Stimulated activated CD8-positive, alpha-beta memory T cell treated with anti-CD3 and anti-CD28 coated beads, Interleukin-15, amount 100 ng/mL, for 1 hour (primary cell): ENCODE measurements at places on chromosomes 2 and 18.
A peak's percentile ranks its signal among the peaks of the same experiment; 100 is the strongest.

- no peak for DNase-seq
These were observed 168.6 kb downstream of the HDAC4 start for GRCh38 chr2:239232195-239232578.

GRCh38 chr2:213057977-213058376 is 93.4 kb downstream of the IKZF2 start:
- no peak for DNase-seq

- no peak for DNase-seq
These were observed 456.7 kb downstream of the NRXN1 start for GRCh38 chr2:50575232-50575631.

DNA sequence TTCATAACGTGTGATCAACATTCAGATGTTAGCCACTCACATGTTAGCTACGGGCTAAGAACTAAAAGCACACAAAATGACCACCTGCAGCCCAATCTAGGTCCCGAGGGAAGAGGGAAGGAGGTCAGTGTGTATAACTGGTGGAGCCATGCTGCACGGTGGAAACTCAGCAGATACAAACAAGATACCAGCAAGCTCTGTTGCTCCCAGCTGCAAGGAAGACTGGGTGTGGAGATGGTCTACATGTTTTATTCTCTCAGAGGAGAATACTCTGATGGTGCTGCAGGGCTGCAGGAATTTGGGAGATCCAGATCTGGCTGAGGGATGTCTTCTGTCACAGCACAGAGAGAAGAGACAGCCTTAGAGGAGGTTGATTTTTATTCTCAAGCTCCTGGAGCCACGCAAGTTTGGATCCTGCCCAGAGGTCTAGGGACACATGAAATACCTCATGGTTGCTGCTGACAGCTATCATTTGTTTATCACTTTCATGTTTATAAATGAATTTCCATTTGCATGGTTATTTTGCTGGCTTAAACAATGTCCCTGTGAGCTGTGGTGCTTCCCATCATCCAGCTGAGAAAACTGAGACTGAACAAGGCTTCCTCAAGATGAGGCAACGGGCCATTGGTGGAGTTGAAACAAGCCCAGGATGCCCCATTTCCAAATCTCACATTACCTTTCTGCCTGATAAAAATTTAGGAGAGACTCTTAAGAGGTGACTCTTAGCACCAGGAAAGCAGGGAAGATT is 30.9 kb downstream of the RNF144A start:
- DNase-seq: no peak

DNA sequence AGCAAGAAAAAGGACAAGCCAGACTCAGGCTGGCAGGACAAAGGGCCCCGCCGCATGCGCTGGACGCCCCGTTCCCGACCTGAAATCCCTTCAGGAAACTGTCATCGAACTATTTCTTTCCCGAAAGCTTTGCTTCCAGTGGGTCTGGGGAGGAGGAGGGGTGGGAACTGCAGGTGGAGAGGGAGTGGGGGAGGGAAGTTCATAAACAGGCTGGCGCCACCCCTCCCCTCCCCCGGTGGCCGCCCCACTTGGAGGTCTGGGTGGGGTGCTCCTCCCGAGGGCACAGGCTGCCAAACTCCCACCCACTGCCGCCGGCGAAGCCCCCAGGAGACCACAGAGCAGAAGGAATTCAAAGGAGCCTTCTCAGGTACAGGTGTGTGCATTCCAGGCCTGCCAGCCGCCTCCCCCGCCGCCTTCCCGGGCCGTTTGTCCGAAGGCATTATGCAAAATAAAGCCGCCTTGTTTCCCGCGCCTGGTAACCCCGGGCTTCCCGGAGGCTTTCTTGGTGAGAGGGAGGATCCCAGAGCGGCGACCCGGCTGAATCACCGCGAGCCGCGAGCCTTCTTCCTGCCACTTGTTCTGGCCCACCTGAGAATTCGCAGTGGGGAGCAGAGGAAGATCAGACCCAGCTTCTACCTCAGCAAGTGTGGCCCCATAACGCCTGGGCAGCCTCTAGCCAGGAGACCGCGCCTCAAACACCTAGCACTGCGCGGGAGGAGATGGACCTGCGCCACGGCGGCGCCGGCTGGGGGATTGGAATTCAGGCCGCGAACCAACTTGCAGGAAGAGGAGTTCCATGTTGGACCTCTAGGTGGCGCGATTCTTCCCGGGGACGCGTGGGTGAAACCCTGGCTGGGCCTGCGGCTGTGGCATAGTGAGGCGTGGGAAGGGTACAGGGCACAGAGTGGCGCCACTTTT is 101.9 kb downstream of the FOXI3 start:
- peak; percentile 50 for DNase-seq

- no peak for DNase-seq
These were observed 30.8 kb downstream of the ZNF892 start for GRCh38 chr2:95238131-95238530.

DNA sequence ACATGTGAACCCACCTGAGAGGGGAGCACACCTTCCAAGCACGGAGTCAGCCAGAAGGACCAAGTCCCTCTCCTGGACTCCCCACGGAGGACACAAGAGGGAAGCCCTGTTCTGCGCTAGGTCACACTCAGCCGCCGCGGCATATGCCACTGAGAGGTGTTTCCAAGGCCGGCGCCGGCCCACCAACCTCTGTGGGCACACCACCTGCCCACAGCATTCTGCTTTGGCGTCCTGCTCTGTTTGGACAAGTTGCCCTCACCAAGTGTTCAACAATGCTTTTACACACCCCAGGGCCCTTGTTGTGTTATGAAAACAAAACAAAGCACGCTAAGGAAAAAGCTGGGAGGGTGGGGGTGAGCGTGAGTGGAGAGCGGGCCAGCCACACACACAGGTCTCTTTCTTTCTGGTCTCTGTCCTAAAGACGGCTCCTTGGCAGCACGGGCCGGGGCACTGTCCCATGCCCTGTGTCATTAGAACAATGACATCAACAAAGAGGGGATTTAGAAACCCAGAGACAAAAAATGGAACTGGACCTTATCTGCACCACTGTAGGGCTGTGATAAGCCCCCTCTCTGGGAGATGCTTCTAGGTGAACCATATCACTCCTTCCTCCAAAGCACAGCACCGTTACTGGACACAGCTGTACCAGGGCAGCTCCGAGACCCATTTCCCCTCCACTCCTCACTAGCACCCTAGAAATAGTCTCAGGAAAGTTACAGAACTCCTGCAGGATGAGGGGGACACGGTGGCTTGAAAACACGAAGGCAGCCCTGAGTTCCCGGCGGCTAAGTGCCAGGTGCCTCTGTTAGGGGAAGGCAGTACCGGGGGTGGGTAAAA is 17.0 kb downstream of the SMAD7 start:
- DNase-seq: no peak

- DNase-seq: no peak
These were observed 39.8 kb downstream of the TMEM18 start for GRCh38 chr2:637406-637776.

- peak; percentile 22 for DNase-seq
These were observed 221.3 kb downstream of the BCL2 start for GRCh38 chr18:63098018-63098981.

- no peak for DNase-seq
These were observed 41.4 kb downstream of the KLHL29 start for GRCh38 chr2:23426263-23426905.

GRCh38 chr2:43139996-43140621 is 86.3 kb downstream of the ZFP36L2 start:
- DNase-seq: no peak

DNA sequence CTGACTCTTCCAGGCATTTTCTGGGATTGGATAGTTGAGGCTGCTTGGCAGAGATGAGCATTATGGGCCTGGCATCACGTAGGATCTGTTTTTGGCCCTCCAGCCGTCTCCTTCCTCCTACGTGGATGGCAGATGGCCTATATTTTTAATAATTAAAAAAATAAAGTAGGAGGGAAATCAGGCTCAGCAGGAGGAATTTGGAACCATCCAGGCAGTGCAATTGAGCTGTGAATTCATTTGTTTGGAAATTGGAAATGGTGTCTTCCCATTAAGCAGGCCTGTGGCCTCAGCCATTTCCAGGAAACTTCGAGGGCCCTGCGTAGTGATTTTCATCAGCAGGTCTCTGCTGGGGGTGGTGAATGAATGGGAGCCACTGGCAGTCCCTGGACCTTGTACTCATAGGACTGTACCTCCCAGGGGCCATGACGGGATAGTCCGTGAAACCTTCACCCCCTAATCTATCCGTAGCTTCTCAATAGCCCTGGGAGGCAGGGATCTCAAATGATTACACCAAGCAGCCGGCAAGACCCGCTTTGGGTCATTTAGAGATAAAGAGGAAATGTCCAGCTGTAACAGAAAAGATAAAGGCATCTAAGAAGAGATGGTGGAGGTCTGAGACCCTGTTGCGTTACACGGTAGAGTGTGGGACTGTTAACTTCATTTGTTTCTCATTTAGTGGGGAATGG is 73.1 kb upstream of the TNP1 start:
- DNase-seq: no peak

DNA sequence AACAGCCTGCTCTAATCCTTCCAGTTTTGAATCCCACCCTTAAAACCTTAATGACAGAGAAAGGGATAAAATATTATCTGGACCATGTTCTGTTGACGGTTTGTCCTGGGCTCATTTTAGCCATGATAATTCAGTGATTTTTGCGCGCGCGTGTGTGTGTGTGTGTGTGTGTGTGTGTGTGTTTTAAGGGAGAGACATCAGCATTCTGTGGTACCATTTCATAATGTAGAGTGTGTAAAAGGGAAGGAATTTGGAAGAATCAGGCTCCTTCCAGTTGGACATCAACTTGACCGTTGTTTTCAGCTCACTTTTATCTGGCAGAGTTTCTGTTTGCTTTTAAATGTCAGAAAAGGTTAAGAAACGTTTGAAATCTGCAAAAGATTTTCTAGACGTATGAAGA is 535.5 kb downstream of the TNS1 start:
- no peak for DNase-seq

DNA sequence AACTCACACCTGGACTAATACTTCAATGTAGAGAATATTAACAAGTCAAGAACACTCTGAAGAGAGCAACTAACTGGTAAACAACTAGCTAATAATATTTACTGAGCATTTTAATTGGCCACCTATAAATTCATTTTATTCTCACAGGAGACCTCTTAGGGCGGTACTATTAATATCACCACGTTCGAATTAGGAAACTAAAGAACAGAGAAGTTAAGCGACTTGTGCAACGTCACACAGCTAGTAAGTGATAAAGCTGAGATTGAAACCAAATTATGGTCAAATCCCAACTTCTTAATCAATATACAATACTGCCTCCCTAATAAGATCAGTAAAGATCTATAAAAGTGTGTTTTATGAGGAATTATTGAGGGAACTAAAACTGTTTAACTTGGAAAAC is 1034.3 kb upstream of the POU3F3 start:
- no peak for DNase-seq

GRCh38 chr2:150417278-150417677 is 70.2 kb downstream of the RND3 start:
- no peak for DNase-seq

GRCh38 chr2:238441262-238442114 is 14.8 kb downstream of the ASB1 start:
- DNase-seq: no peak

- no peak for DNase-seq
These were observed 51.4 kb upstream of the RIOK3 start for GRCh38 chr18:23401400-23402347.

GRCh38 chr2:10798783-10799182 is 13.8 kb downstream of the PDIA6 start:
- DNase-seq: no peak

- no peak for DNase-seq
These were observed 262.3 kb downstream of the TRIB2 start for GRCh38 chr2:12979066-12979465.

GRCh38 chr2:218228366-218229090 is 11.5 kb downstream of the ARPC2 start:
- no peak for DNase-seq

DNA sequence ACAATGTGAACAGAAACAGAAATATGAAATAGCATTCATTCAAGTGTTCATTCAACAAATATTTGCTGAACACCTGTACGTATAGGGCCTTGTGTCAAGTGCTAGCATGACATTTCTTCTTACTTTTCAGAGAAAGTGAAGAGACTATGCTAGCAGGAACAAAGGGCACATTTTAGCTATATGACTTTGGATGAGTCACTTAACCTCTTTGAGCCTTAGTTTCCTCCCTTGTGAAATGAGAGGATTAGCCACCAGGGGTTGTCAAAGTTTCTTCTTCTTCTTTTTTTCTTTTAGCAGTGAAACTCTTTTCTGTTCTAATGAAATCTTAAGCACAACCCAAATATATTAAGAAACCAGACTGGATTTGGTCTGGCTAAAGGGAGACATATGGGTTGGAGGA is 53.1 kb downstream of the FIGN start:
- DNase-seq: no peak

- no peak for DNase-seq
These were observed 82.8 kb downstream of the EPB41L3 start for GRCh38 chr18:5461041-5461440.

- no peak for DNase-seq
These were observed 69.2 kb downstream of the PRELID3A start for GRCh38 chr18:12476955-12477354.
